Activated T-cell treated with anti-CD3 and anti-CD28 coated beads, Interleukin-2, amount 50 U/mL, for 72 hours (primary cell): ENCODE measurements at places on chromosomes 1 and 21.
A peak's percentile ranks its signal among the peaks of the same experiment; 100 is the strongest.

GRCh38 chr1:179971563-179972496 is 17.2 kb downstream of the CEP350 start:
- no peak for DNase-seq

DNA sequence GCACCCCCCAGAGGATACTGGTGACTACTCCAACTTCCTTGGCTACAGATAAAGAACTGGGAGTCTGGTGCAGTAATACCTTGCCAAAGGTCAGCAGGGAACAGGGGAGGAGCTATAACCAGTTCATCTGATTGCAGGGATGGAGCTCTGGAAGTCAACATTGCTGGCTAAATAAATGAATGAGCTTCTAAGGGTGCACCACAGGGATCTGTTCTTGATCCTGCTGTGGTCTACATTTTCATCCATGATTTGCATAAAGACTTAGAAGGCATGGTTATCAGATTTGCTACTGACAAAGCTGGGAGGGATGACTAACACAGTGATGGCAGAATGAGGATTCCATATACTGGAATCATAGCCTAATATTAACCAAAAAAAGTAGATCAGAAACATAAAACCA is 18.3 kb downstream of the PLEKHA6 start:
- DNase-seq = no peak

- DNase-seq = no peak
These were observed 45.9 kb downstream of the PIK3R3 start for GRCh38 chr1:46086576-46086975.

- DNase-seq = no peak
These were observed 3.2 kb upstream of the SNAPIN start for GRCh38 chr1:153655333-153655732.

DNA sequence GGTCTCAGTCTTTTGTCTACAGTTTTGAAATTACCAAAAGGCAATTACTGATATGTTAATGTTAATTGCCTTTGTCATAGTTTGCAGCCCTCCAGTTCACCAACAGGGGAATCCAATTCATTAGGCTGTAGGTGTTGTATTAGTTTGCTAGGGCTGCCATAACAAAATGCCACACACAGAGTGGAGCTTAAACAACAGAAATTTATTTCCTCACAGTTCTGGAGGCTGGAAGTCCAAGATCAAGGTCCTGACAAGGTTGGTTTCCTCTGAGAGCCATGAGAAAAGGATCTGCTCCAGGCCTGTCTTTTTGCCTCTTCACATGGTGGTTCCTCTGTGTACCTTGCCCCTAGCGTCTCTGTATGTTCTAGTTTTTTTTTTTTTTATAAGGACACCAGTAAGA is 1.3 kb downstream of the RTCA start:
- DNase-seq = no peak

- no peak for DNase-seq
These were observed 468.7 kb downstream of the PTBP2 start for GRCh38 chr1:97190326-97190725.

DNA sequence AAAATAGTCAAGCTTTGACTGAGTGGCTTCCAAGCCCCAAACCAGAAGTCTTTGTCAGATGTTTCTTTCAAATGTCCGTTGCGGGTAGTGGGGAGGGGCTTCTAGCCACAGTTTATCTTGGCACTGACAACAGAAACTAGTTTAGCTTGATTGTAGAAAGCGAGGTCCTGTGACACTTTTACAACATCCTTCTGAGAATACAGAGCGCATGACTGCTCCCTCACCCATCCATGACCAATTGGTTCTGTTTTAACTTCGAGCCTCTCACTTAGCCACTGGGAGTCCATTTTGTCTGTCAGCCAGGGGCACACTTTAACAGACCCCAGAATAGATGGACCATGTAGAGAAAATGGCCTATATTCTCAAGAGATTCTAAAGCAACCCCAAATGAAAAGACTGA is 199.2 kb upstream of the ST6GALNAC5 start:
- DNase-seq = no peak

DNA sequence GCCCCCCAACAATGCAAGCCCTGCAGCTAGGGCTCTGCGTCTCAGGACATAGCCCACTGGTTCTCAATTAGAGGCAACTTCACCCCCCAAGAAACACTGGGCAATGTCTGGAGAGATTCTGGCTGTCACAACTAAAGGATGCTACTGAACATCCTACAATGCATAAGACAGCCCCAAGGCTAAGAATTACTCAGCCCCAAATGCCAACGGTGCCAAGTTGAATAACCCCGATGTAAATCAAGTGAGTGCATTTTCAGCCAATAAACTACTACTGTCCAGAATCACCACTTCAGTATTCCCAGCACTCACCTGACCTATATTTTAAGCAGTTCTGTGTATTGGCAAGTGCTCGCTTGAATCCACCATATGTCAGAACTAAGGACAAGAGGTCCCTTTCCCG is 6.9 kb downstream of the RIPK4 start:
- no peak for DNase-seq

GRCh38 chr1:224780736-224781135 is 148.7 kb upstream of the DNAH14 start:
- DNase-seq = no peak

- DNase-seq = peak; percentile 58
These were observed 673 bp downstream of the PIK3C2B start for GRCh38 chr1:204493984-204494280.
